ENCODE measurements at places on chromosomes 1 and 21.

- DNase-seq: no peak
These were observed 8.9 kb downstream of the MTF1 start for GRCh38 chr1:37850352-37850955.

DNA sequence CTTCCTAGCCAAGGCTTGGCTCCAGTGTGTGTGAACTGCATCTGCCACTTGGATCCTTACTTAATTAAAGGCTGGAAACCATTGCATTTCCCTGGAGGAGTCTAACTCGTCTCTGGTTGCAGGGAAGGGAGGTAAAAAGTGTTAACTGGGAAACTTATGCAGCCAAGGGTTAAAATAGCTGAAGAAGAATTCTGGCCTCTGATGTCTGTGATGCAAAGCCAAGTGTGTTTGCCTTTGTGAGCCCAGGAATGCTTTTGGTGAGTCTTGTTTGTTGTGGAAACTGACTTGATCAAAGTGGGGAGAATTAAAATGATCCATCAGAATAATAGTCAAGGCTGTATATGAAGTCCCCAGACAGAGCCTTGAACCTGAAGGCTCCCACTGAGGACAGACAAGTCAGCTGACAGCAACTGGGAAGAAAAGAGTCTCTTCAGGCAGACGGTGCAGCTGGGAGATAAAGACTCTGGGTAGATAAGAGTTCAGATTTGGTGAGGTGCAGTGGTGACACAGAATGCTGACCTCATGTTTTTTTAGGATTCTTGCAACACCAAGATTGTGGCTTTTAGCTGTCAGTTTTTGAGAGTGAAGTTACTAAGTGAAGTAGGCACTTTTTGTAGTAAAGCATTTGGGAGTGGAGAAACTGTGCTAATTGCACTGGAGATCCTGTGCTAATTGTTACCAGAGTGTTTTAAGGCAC lies 59.5 kb upstream of the WLS start:
- no peak for DNase-seq

- no peak for DNase-seq
These were observed 7.0 kb downstream of the TCHH start for GRCh38 chr1:152107984-152108881.

DNA sequence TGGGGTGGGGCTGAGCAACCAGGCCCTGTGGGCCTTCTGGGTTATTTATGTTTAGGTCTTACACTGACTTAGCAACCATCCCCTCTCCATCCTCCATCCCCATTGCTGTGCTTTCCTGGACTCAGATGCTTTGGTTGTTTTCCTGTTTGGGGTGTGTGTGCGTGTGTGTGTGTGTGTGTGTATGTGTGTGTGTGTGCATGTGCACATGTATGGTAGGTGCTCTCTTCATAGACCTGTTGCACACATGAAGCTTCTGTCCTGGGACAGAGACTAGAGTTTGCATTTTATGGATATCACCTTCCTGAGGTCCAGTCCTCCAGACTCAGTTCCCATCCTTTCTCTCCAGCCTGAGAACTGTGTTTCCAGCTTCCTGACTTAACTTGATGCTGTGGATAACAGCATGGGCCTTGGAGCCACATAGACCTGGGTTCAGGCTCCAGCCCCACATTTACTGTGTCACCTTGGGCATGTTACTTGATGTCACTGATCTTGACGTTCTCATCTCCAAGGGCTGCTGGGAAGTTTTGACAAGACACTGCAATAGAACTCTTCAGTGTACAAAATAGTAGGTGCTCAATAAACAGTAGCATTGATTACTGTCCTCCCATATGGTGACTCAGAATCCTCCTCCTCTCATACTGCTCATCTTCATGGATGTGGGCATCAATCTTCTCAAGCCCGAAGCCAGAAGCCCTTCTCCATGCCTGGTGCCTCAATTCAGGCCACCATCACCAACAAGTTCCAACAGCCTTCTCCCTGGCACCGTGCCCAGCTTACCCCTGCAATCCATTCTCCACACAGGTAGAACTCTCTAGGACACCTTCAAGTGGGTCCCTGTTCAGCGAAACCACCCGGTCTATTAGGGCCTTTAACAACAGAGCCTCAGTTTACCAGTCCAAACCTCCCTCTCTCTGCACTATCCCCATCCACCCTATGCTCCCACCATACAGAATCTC lies 181.8 kb upstream of the EDN2 start:
- DNase-seq: no peak

DNA sequence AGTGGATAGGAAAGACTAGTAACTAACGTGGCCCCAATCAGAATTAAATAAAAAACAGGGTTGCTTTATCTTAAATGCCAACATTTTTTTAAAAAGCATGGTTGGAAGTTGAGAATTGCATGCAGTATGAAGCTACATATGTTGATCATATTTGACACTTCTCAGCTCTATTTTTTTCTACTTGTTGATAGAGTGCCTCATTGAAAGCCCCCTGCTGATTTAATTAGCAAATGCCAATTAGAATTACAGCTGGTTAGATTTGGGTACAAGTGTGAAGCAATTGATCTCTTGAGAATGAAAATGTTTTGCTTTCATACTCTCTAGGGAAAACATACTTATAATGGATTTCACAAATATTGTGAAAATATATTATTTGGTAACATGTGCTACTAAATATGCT lies 40.5 kb downstream of the CHD1L start:
- no peak for DNase-seq

GRCh38 chr1:17255336-17255735 lies 6.4 kb downstream of the PADI3 start:
- DNase-seq: no peak

DNA sequence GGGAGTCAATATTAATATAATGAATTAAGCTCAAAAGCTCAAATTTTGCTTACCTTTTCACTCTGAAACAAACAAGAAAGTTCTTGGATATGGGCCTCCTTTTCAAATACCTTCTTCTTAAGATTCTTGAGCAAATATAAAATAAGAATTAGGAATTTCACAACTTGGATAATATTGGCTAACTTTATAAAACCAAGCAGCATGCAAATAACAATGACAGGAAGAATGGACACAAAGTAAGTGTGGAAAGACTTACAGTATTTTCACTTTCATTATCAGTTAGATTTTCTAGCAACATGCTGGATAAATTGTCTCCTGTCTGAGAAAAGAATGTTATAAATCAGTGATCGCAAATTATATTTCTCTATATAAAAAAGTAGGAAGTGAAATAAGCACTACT lies 13.2 kb downstream of the ODF2L start:
- DNase-seq: no peak

DNA sequence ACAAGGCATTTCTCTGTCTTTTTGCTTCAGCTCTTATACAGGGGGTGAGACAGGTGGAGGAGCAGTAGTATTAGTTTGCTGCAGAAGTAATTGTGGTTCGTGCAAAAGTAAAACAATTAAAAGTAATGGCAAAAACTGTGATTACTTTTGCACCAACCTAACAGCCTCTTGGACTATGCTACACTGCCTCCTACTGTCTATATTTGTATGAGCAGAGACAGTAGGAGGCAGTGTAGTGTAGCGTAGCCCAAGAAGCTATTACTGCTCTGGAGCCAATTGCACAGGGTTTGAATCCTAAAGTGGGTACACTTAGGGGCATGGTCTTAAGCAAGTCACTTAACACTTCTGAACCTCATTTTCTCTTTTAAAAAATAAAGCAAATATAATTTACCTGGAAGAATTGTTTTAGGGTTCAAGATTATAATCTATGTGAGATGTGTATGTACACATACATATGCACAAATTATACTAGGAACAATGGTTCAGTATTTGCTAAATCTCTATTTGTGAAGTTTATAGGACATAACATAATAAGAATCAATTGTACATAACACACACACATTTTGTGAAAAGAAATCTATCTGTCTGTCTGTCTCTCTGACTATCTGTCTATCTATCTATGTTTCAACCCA lies 103.8 kb downstream of the BRINP3 start:
- no peak for DNase-seq

DNA sequence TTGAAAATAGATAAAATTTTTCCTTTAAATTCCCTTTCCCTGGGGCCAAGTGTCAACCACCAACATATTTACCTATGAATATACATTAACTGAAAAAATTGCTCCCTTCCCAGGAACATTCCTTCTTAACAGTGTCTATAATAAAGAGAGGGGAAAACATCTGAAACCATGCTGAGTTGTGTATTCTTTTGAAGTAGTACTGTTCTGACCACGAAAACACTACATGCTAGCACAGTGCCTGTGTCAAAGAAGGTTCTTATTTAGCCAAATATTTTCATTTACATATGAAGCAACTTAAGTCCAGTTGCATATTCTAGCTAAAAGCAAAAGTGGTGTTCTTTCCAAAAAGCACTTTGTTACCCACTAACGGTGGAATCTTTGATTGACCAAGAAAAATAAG lies 311.2 kb downstream of the VAV3 start:
- DNase-seq: no peak

GRCh38 chr1:183070923-183071618 lies 47.9 kb downstream of the LAMC1 start:
- no peak for DNase-seq

DNA sequence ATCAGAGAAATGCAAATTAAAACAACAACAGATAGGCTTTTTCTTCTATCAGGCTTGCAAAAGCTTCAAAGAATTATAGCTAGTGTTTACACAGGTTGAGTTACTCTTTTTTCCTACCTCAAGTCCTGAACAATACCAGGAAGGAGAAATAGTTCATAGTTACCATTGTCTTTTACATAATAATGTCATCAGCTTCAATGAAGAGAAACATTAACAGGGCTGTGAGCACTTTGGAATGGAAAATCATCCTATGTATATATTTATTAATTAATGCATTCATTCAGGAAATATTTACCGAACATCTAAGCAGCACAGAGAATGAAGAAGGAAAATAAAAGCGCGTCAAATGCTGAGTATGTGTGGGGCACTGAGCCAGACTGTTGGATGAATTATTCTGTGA lies 197.3 kb downstream of the ZBTB18 start:
- DNase-seq: no peak

GRCh38 chr21:24050231-24050630 lies 1557.0 kb downstream of the MRPL39 start:
- no peak for DNase-seq

DNA sequence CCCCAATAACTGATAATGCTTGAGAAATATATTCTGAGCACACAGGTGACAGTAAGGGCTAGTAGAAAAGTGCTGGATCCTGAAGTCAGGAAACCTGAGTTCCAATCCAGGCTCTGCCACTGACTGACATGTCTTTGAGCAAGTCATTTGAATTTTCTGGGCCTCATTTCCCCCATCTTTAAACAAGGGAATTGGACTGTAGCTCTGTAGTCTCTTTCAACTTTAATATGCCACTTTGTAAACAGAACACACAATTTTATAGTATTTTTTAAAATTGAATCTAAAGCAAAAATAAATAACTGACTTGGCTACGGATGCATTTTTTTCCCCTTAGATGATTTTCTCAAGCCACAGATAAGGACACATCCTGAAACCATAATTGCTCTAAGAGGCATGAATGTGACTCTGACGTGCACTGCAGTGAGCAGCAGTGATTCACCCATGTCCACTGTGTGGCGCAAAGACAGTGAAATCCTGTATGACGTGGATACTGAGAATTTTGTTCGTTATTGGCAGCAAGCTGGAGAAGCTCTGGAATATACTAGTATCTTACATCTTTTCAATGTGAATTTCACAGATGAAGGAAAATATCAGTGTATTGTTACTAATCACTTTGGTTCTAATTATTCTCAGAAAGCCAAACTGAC lies 37.0 kb downstream of the LRIG2 start:
- DNase-seq: no peak

- DNase-seq: no peak
These were observed 14.6 kb downstream of the TAF13 start for GRCh38 chr1:109061183-109061582.

DNA sequence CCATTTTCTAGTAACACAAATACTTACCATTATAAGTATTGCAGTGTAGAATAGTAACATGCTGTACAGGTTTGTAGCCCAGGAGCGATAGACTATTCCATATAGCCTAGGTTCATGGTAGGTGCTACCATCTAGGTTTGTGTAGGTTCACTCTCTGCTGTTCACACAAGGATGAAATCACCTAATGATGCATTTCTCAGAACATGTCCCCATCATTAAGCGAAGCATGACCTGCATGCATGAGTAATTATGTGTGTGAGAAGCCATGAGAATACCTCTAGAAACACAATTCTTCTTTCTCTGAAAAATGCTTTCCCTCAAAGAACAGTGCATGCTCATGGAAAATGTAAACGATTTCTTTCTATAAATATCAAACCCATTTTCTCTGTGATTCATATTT lies 69.3 kb downstream of the NR5A2 start:
- DNase-seq: no peak

DNA sequence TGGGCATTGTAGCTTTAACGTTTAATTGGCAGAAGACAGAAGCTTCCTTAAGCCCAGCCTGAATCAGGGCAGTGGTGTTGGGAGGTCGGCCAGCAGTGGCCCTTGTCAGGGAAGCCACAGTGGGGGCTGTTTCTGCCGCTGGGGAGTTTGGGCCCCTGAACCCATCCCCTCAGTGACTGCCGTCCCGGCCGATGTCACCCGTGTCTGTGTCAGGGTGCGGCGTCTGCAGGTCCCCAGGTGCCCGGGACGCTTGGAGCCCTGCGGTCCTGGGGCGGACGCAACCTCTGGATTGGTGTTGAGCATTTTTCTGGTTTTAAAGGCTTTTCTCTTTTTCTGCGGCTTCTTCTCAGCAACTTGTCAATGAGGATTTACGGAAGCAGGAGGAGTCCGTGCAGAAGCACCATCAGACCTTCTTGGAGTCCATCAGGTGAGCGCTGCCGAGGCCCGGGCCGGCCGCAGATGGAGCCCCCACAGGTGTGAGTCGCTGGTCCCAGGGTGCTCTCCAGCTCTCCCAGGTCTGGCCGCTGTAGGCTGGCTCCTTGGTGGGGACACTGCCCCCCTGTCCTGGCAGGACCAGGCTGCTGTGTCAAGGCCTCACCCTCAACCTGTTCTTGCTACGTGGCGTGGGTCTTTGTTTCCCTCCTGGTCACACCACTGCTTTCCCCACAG lies 2.3 kb downstream of the ATAD3C start:
- no peak for DNase-seq

DNA sequence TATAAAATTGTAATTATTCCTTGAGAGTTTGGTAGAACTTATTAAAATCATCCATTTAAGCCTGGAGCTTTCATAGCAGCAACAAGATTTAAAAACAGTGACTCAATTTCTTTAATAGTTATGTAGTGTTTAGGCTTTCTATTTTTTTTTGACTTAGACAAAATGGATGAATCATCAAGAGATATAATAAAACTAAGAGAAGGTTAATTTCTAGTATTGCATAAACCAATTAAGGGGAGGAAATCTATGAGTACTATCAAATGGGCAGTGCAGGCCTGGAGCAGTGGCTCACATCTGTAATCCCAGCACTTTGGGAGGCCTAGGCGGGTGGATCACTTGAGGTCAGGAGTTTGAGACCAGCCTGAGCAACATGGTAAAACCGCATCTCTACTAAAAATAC lies 416.3 kb upstream of the USP24 start:
- no peak for DNase-seq

DNA sequence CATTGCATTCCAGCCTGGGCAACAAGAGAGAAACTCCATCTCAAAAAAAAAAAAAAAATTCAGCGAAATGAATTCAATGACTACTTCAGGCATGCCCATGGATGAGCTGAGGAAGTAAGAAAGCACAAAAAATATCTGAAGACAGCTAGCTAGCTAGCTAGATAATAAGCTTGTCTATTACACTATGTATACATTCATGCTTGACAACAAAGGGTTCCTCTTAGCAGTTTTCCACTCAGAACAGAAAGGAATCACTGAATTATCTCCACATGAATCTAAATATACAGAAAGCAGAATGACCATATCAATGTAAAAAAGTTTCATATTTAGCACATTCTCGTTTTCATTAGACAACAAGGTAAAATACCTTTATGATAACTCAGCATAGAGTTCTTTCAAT lies 32.1 kb downstream of the USP48 start:
- no peak for DNase-seq

GRCh38 chr1:86515597-86515996 lies 31.3 kb upstream of the CLCA4 start:
- DNase-seq: no peak
